ENCODE measurements at places on chromosomes 12 and 14.

DNA sequence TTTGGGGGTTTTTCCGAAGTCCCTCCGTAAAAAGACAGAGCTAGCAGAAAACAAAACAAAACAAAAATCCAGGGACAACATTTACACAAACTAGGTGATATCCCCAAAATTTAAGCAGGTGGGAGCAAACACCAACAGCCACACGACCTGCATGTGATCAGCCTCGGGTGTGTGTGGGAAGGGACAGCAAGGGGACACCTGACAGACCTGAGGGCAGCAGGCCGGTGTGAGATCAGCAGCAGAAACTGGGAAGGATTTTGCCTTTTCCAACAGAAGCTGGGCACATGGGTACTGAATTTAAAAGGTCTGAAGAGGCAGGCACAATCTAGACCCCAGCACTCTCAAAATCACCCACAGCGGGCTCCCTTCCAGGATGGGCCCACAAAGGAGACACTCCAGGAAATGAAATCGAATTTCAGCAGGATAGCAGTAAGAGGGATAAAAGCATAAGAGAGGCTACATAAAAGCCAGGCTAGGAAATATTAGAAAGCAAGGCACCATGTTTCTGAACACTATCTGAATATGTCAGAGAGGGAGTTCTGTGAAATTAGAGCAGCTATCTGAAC, 36.5 kb upstream of the SELPLG start:
- DNase-seq, result no peak

- DNase-seq, result peak; percentile 40
These were observed 52.4 kb upstream of the CAPRIN2 start for GRCh38 chr12:30806989-30807694.

DNA sequence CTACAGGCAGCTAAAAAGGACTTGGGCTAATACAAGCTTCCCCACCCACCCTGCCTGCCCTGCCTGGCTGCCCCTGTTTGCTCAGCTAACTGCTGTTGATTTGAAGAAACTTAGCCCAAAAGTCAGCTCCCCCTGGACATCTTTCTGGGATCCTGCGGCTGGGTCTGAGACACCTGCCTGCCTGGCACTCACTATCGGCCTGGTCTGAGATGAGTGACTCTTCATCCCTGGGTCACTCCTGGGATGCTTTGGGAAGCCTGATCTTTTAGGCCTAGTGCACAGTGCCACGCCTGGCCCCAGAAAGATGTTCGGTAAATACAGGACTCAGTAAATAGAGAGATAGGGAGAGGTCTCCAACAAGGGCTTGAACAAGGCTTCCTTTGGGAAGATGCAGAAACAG, 211.3 kb upstream of the DIO3 start:
- no peak for DNase-seq

DNA sequence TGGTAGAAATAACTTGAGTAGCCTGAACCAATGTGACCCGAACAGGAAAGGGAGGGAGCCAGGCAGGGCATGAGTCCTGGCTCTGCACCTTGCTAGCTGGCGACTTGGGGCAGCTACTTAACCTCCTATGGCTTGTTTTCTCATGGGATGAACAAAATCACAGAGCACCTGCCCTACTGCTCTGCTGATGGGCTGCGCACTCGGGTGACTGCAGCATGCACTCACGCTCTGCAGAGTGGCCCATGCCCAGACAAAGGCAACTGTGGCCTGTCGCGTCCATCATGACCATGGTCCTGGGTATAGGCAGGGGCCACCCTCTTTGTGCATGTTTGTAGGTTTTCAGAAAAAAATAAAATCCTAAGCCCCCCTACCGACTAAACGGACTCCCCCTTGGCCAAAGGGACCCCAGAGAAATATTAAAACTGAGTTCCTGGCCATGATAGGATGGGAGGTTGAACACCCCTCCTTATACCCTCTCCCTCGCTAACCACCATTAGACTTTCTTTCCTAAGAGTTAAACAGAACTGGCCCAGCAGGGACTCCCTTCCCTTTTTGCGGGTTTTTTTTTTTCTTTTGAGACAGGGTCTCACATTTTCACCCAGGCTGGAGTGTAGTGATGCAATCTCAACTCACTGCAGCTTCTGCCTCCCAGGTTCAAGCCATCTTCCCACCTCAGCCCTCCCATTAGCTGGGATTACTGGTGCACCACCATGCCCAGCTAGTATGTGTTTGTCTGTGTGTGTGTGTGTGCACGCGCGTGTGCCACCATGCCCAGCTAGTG, 32.5 kb downstream of the VWF start:
- no peak for DNase-seq

- DNase-seq, result no peak
These were observed 3.1 kb downstream of the NUMB start for GRCh38 chr14:73455294-73455693.

GRCh38 chr12:115660211-115660805, 617.2 kb downstream of the MED13L start:
- DNase-seq, result no peak

DNA sequence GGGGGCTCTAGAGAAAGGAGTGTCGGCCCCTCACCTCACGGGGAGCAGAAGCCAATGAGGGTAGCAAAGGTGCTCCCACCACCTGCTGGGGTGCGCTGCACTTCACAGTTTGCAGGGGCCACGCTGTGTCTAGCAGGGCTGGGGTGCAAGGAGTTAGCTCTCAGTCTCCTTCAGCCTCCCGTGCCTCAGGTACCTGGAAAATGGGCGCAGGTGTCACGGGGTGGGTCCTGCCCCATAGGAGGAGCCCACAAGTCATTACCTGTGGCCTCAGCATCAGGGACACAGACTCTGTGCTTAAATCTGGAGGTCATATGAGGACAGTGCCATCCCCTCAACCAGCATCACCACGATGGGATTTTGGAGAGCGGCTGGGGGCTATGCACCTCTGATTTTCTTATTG, 326.7 kb downstream of the ADGRD1 start:
- DNase-seq, result no peak

- peak; percentile 89 for DNase-seq
These were observed 706 bp upstream of the PEX5 start for GRCh38 chr12:7188562-7189397.

GRCh38 chr12:28568118-28568517, 377.9 kb downstream of the CCDC91 start:
- DNase-seq, result peak; percentile 19

DNA sequence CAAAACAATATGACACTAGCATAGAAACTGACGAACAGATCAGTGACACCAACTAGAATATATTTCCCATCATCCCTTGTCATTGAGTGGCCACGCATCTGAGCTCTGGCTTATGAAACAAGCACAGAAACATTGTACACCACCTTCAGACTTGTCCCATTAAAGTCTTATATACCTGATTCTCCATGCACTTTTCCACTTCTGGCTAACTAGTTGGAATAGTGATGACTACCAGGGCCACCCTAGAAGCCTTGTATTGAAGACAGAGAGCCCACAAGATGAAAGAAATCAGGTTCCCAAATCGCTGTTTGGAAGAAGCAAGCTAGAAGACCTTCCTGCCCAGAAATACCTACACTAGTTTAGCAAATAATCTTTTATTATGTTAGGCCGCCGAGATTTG, 99.7 kb upstream of the PPM1H start:
- DNase-seq, result no peak

GRCh38 chr12:55745361-55746173, 2.6 kb downstream of the GDF11 start:
- peak; percentile 70 for DNase-seq

GRCh38 chr12:74490390-74491064, 47.1 kb upstream of the ATXN7L3B start:
- no peak for DNase-seq

GRCh38 chr12:50786498-50787231, 22.8 kb downstream of the ATF1 start:
- no peak for DNase-seq

GRCh38 chr14:75242546-75243273, 35.9 kb upstream of the FOS start:
- DNase-seq, result peak; percentile 84

- no peak for DNase-seq
These were observed 69.2 kb downstream of the SLC6A12 start for GRCh38 chr12:144650-145284.

DNA sequence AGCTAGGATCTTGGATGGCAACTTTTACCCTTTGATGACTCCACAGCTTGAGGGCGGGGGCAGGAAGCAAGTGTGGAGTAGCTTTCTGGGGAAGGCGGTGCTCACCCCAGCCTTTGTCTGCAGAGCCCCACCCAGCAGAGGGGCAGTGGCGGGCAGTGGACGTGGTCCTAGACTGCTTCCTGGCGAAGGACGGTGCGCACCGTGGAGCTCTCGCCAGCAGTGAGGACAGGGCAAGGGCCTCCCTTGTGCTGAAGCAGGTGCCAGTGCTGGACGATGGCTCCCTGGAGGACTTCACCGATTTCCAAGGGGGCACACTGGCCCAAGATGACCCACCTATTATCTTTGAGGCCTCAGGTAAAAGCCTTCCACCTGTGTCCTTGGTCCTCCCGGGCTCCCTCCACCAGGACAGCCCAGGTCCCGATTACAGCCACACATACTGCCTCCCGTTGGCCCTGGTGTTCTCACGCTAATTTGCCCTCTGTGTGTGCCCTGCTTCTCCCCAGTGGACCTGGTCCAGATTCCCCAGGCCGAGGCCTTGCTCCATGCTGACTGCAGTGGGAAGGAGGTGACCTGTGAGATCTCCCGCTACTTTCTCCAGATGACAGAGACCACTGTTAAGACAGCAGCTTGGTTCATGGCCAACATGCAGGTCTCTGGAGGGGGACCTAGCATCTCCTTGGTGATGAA, 1.2 kb downstream of the TAPBPL start:
- no peak for DNase-seq

DNA sequence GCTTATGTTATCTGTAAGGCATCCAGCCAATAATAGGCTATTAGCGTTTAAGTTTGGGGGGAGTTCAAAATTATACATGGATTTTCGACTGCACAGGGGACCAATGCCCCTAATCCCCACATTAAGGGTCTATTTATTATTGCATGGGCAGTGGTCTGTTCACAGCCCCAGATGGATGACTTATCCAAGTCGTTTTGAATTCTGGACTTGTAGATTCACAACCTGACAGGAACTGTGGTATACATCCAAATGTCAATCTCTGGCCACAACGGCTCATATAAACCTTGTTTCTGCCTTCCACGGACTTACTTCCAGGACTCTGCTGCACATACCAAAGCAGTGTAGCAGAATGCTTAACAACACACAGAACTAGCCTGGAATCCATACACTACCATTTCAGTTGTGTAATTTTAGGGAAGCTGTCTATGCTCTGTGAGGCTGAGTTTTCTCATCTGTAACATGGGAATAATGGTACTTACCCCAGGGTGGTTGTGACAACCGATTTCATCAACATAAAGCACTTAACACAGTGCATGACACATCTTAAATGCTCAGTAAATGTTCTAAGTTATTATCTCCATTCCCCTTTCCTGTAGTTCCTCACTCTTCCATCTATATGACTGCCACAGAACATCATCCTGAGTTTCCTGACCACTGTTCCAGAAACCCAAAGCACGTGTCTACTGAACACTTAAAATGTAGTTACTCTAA, 3.7 kb downstream of the DDX24 start:
- DNase-seq, result no peak

GRCh38 chr14:98826618-98827017, 445.4 kb downstream of the BCL11B start:
- DNase-seq, result no peak

GRCh38 chr12:28640519-28640918, 450.3 kb downstream of the CCDC91 start:
- no peak for DNase-seq

- no peak for DNase-seq
These were observed 1.5 kb downstream of the VRTN start for GRCh38 chr14:74349757-74350156.

- peak; percentile 81 for DNase-seq
These were observed 72.8 kb downstream of the KIF26A start for GRCh38 chr14:104211215-104211614.

DNA sequence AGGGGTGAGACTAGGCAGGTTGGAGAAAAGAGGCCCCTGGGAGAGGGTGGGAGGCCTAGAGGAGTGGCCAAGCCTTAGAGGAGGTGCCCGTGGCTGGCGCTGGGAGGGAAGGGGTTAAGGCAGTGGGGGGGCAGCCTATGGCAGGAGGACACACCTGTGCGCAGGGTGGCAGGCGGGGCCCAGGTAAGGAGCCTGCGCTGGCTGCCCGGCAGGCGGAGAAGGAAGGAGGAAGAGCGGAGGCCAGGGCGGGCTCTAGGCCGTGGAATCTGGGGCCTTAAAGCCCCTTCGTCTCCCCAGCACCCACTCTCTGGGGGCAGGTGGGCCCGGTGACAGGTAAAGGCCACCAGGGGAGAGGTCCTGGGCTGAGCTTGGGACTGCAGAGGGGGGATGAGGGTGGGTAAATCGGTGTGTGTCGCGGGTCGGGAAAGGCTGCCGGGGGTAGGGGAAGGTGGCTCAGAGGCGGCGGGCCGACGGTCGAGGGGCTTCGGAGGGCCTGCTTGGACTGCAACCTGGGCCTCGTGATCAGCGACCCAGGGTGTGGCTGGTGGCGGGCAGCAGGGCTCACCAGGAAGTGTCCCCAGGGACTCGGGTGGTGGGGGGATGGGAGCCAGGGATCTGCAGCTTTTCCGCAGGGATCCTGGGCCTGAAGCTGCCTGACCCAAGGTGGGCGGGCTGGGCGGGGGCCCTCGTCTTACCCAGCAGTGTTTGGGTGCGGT, 7.3 kb downstream of the PHB2 start:
- no peak for DNase-seq
